Hindlimb muscle (tissue), 1 donor: ENCODE measurements at places on chromosomes 1 and 21.
A peak's percentile ranks its signal among the peaks of the same experiment; 100 is the strongest.

GRCh38 chr1:221708076-221708571, 33.8 kb downstream of the DUSP10 start:
- DNase-seq = no peak

- no peak for DNase-seq
Measured at GRCh38 chr1:175118375-175119367, 51.0 kb downstream of the TNN start.

DNA sequence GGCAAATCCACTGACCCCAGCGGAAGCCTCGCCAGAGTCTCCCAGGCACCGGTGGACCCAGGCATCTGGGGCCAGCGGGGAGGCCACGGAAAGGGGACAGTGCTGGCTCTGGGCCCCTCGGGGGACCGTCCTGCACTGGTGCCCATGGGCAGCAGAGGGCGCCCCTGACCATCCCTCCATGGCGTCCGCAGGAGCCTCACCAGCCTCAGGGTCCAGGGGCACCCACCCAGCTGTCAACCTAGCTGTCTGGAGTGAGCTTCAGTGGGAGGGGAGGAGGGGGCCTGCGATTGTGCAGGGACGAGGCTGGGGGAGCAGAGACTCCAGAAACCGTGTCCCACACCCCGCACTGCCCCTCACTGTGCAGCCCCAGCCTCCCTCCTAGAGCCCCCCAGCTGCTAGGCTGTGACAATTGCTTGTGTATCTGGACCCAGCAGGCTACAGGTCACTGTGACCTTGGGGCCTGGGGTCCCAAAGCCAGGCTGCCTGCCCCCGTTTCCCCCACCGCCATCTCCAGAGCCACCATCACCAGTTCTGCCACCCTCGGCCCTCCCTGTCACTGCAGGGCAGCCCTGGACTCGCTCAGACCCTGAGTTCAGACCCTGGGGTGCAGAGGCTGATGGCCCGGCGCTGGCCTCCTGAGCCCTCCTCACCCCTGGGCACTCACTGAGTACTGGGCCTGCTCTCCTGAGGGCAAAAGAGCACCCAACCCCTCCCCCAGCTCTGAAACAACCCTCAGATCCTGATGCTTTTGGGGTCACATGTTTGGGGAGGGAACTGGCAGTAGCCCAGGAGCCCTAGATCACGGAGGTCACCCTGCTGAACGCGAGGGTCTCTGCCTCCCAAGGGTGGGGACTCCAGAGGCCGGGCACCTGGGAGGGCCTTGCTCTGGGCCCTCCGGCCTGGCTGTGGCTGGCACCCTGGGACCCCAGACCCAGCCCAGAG, 10.6 kb upstream of the COL6A1 start:
- DNase-seq = no peak

DNA sequence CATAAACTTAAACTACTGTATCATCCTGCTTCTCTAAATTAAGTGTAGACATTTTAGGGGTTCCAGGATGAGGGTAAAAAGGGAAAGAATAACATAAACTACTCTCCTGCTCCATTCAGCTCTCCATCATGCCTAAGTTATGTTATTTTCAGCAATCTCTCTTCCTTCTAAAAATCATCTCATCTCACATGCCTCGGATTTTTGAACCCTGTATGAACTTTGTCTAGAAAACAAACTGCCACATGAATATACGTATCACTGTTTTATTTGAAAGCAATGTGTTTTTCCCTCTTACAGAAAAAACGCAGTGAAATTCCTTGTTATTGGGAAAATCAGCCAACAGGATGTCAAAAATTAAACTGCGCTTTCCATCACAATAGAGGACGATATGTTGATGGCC, 32.6 kb downstream of the ZBED6 start:
- no peak for DNase-seq

DNA sequence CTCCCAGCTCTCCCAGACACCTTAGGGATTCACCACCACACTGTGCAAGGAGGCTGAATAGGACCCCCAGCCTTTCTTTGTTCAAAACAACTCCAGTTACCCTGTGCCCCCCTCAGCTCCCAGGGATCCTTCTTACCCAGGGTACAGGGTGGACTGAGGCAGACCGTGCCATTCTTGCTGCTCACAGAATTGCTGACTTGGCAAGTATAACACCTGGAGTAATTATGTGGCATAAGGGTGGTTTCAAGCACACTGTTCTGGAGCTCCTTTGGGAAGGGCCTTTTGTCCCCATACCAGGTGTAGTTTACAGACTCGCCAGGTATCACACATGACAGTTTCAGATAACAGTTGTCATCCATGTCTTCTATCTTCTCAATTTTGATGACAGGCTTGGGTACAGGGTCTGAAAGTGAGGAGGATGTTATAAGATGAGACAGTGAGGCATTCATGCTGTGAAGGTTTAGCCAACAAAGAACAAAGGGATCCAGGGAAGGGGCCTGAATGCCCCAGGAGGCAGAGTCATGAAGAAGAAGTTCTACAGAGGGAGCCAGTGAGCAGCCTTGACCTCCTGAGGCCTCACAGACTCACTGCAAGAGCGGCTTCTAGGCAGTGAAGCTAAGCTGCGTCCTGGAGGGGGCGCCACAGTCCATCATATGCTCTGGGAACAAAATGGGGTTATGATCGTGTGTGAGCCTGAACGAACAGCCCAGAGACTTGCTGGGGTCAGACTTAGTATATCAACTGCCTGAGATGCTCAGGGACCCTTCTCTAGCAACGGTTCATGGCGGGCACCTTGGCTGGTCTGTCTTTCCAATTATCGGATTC, 30.3 kb downstream of the CD48 start:
- DNase-seq = peak; percentile 43

GRCh38 chr1:205496661-205497060, 7.8 kb upstream of the CDK18 start:
- DNase-seq = no peak

DNA sequence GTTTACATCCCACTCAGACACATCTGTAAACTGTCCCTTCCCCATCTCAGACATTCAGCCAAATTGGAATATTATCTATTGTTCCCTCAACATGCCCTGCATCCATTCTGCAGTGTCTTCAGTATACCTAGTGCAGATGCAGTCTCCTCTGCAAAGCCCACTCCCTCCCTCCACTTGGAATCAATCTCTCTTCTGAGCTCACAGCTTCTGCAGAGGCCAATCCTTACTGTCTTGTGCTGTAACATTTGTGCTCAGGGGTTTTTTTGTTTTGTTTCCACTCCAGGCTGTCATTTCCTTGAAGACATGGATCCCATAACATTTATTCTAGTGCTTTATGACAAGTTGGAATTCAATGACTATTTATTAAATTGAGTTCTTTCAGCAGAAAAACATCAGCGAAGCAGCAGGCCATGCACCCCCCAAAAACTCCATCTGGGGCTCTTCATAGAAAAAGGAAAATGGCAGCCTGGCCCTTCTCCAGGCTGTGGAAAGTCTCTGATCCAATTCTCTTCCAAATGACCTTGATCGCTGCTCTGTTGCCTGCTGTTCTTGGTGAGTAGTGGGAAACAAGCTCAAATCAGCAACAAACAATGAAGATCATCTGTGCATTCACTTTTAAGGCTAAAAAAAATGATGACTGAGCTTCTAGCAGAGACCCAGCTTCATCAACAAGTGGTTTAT, 8.7 kb downstream of the C4BPA start:
- peak; percentile 20 for DNase-seq

DNA sequence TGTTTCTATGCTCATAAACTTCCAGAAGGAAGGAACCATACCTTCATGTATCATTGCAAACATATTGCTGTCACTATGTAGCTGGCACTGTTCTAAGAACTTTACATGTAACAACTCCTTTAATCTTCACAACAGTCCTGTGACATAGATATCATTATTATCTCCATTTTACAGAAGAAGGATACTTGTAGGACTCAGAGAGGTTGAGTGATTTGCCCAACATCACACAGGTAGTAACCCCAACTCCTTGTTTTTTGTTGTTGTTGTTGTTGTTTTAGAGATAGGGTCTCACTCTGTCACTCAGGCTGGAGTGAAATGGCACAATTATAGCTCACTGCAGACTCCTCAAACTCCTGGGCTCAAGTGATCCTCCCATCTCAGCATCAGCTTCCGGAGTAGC, 7.6 kb upstream of the TRIT1 start:
- DNase-seq = no peak

- peak; percentile 46 for DNase-seq
Measured at GRCh38 chr21:37452227-37452626, 85.7 kb downstream of the DYRK1A start.

- DNase-seq = no peak
Measured at GRCh38 chr1:212104586-212105325, 69.2 kb downstream of the DTL start.

- DNase-seq = no peak
Measured at GRCh38 chr1:32997381-32997891, 32.8 kb upstream of the RNF19B start.

DNA sequence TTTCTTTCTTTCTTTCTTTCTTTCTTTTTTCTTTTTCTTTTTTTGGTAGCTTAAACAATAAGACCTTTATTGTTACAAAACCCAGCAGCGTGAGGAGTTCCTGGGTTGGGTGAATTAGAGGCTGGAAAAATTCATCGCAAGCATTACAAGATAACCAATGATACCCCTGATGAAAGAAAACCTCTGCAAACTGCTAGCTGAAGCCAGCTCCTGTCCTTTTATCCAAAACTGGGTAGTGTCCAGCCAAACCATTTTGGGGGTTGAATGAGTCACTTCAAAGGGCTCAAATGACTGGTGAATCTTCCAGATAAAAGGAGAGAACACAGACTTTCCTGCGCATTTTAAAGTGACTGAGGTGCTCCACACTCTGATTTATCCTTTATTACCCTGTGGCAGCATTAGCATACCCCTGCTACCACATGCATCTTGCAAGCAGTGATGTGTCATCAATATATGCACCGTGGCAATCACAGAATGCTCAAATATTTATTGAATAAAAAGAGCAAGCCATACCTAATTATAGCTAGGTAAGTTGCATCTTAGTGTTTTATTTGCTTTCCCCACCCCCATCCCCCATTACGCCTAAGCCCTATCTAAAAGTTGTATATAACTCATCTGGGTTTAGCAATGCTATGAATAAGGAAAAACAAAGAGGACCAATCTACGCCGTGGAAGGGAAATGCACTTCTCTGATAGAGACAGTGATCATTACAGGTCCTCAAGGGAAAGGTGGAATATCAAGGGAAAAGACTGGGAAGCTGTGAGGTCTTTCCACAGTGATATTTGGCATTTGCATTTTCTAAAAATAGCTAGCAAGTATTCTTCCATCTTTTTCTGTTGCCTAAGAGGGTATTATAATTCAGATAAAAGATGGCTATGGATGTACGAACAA, 32.4 kb upstream of the CEP350 start:
- DNase-seq = no peak

GRCh38 chr21:31142600-31142999, 104.3 kb upstream of the KRTAP19-8 start:
- DNase-seq = no peak

DNA sequence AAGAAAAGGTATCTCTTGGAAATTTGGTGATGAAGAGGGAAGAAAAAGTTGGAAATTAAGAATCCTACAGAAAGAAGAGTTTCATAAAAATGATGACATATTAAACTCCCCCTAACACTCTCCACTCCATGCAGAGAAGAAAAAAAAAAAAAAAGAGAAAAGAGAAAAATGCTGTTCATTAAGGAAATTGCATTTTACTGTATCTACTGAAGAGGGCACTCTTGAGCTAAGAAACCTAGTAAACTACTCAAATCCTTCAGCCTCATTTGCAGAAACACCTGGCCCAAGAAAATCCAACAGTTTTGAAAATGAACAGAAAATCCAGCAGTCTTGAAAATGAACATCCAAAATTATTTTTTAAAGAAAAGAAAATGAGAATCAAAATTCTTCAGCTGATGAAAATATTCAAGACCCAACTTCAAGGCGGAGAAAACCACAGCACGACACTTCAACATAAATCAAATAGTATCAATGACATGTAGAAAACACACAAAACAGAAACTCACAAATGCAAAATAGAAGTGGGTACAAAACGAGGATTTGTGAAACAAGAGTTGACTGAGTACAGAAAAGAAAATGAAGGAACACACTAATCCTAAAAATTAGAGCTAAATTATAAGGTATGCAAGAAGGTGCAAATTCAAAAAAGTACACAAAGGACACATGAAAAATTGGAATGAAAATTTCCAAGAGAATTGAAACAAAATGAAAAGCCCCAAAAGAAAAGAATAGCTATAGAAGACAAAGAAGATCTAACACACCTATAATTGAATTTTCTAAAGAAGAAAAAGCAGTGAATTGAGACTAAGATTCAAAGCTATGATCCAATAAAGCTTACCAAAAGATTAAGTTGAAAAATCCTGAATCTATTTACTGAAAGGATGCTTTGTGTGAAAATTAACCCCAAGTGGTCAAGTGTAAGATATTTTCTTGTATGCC, 73.2 kb upstream of the DNAJC6 start:
- no peak for DNase-seq

GRCh38 chr1:161114556-161114955, 3.3 kb downstream of the PFDN2 start:
- no peak for DNase-seq

DNA sequence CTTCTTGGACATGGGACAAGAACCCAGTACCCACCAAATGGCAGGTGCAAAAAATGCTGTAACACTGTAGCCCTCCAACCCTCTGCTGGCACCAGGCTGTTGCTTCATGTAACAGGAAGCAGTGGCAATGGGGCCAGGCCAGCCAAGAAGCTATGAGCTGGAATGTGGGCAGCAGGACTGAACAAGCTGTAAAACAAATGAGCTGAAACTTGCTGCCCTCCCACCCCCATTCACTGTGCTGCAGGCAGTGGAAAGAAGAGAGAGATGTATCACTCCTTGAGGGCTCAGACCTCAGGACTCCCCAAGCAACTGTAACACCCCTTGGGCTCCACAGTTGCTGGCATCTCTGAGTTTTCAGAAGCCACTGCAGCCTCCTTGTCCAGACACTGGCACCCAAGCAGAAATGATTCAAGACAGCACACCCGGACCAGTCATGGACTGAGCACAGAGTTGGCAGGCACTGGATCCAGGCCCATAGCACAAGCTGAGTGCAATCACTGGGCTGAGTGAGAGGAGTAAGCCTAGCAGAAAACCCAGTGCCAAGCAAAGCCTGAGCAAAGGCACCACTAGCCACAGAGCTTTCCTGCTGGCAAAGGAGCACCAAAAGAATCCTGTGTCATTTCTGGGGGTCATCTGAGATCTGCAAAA, 321.4 kb upstream of the CXADR start:
- no peak for DNase-seq

DNA sequence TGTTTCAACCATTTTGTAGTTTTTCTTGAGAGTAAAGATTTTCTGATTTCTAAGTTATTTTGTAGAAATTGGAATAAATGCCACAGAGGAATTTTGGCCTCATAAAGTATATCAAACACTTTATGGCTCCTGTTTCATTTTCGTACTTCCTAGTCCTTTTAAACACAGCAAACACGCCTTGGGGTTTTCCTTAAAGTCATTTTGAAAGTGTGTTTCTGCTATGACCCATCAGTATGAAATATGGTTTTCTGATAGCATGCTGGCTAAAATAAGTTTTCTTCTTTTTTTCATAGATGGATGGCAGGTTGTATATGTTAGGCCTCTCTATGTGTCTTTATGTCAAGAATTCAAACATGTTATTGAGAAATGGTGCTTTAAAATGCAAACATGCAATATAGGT, 940.1 kb upstream of the TMPRSS15 start:
- DNase-seq = no peak
